ENCODE measurements at places on chromosomes 1 and 21.

DNA sequence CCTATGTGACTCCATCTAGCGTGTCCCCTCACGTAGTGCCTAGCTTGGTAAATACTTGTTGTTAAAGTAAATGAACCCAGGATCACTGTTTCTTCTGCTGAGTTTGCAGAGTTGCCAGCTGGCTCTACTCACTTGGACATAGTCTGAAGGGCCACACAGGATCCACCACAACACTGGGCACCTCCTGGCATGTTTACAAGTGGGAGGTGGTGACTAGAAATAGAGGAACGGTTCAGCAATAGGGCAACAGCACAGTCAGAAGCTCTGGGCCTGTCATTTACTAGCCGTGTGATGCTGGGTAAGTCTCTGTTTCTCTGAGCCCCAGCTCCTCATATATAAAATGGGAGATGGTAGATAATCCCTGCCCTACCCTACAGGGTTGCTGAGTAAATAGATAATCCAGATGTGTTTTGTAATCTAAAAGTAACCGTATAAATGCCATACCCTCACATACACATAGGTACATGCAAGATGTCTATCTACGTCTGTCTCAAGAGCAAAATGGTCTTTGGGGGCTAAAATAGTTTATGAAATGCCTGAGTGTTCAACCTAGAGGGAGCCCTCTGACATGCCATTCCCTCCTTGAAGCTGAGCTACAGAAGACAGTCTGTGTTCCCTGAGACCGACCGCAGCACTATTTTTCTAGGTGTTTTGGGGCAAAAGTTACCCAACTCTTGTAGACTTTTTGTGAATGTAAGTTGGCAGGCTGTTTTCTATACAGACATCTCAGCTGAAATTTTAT lies 20.5 kb downstream of the RNF220 start:
- DNase-seq = no peak

- DNase-seq = no peak
Measured at GRCh38 chr1:51347398-51348146, 17.2 kb upstream of the TTC39A start.

DNA sequence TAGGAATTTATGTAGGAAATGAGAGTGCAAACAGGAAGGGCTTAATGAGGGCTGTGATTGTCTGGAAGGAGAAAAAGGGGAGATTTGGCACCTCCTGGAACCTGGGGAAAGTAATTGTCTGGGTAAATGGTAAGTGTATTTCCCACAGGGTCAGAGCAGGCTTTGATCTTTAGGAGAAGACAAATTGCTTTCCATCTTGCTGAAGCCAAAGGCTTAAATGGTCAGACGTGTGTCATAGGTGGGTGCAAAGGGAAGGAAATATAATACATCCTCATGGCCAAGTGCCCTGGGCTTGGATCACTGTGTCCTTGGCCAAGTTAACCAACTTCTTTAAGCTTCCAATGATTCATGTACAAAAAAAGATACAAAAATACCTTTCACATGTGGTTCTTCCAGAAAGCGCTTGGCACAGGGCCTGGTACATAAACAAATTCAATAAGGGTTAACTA lies 1.3 kb upstream of the DUSP23 start:
- DNase-seq = no peak

GRCh38 chr21:23162198-23162946 lies 2164.2 kb downstream of the NCAM2 start:
- no peak for DNase-seq

GRCh38 chr1:193755441-193755840 lies 569.0 kb upstream of the B3GALT2 start:
- DNase-seq = no peak

GRCh38 chr21:25980710-25981109 lies 189.9 kb downstream of the APP start:
- no peak for DNase-seq

DNA sequence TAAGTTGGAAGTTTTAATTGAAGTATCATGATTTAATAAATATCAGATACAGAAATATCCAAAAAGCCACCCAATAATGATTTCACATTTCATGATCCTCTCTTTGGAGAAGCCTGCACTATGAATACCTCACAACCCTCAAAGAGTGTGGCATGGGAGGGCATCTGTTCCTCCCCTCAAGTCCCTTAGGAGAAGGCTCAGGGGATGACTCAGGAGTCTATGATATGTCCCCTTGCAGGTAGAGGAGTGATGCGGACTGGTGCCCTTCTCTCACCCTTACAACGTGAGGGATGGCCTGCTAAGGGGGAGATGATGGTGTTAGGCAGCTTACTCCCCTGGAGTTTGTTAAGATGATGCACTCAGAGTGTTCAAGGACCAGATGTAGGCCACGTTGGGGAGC lies 303.3 kb upstream of the DUSP10 start:
- DNase-seq = no peak

DNA sequence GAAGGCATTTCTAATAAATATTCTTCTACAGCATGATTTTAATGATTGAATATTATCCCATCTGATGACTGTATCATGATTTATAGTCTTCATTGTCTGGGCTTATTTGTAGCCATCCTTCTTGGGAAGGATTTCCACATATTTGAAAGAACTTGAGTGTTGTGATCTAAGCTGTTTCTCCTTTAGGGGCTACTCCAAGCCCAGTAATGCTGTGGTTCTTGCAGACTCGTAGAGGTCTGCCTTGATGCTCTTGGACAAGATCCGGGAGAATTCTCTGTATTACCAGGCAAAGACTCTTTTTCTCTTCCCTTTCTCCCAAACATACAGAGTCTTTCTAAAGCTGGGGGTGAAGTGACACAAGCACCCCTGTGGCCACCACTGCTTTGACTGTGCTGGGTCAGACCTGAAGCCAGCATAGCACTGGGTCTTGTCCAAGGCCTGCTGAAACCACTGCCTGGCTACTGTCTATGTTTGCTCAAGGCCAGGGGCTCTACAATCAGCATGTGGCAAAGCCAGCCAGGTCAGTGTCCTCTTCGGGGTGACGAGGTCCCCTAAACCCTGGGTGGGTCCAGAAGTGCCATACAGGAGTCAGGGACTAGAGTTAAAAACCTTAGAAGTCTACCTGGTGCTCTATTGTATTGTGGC lies 107.4 kb downstream of the GIPC2 start:
- DNase-seq = no peak

DNA sequence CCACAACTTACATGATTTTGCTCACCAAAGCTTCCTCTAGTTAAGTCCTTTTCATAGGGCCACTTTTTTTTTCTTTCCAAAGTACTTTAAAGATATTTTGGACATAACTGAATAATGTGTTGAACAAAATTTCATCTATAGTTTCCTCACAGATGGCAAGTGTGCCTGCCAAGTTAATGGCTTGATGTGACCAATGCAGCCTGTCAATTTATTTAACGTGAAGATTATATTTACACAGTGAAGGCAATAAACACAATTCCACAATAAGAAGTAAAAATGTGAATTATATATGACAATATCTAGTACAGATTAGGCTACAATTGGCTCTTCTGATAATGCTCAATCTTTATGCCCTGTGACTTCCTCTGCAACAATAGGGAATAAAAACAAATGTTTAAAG lies 18.0 kb downstream of the CLCA2 start:
- no peak for DNase-seq

DNA sequence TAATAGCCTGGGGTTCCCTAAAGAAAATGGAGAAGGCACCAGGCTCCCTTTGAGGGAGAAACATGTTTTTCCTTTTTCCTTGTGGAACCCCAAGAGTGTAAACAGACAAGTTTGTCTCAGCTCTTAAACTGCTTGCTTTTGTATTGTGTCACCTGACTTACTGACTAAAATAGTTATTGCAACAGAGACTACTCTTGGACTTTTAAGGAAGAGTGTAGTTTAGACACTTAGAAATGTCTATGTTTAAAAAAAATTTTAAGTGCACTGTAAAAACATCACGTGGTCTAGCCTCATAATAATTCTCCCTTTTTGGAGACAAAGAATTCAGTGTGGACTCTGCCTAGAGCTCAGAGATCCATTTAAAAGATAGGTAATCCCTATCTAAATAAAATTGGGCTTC lies 141.1 kb downstream of the TRIM33 start:
- DNase-seq = no peak

- DNase-seq = no peak
Measured at GRCh38 chr1:239926184-239926583, 165.5 kb upstream of the FMN2 start.

DNA sequence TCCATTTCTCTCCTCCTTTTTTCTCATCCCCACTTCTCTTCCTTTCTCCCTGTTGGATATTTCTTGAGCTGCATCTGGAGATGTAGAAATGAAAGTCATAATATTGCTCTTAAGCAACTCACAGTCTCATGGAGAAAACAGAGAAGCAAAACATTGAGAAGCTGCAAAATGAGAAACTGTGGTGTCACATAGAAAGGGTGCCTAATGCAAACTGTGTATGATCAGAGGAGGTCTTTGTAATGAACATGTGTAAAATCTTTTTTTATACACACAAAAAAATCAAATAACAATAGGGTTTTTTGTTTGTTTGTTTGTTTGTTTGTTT lies 11.8 kb upstream of the SLAMF7 start:
- no peak for DNase-seq

DNA sequence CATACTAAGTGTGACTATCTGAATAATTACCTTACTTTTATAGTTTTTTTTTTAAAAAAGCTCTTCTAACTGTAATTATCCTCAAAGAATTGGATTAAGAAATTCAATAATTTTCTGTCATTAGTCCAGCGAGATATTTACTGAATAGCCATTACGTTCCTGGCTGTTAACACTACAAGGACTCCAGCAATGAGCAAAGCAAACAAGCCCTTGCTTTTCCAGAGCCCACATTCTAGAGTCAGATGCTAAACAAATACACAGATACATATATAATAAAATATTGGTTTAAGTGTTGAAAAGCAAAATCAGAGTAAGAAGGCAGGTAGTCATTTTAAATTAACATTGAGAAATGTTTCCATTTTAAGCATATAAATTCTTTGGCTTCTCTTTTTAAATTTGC lies 118.4 kb downstream of the ATF6 start:
- no peak for DNase-seq

DNA sequence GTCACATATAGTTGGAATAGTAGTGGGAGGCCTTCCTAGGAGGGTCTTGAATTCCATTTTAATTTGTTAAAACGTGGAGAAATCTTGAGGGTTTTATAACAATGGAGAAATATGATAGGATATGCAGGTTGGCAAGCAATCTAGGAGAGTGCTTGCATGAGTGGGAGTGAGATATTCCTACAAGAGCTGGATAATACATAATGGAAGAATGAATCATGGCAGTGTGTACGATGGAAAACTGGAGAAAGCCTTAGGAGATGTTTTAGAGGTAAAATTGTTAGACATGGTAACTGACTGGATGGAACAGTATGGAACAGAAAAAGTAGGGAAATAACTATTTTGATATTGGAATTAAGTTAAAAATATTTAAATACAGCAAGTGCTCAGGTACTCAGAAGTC lies 352.4 kb downstream of the PTBP2 start:
- no peak for DNase-seq

DNA sequence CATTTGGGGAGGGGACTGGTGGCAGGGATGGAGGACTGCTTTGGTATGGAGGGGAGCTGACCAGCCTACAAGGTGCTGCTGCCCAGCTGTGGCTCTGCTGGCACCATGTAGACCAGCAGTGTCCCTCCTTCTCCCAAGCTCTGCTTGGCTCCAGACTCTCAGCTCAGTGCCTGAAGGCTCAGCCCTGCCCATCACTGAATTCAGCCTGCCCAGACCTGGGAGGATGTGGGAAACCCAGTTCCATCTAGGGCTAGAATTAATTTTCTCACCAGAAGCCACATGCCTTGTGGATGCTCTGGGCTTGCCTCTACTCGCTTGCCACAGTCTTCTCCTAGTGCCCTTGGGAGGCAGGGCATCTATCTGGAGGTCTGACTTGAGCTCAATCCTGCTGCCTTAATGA lies 195.0 kb upstream of the EDN2 start:
- no peak for DNase-seq

DNA sequence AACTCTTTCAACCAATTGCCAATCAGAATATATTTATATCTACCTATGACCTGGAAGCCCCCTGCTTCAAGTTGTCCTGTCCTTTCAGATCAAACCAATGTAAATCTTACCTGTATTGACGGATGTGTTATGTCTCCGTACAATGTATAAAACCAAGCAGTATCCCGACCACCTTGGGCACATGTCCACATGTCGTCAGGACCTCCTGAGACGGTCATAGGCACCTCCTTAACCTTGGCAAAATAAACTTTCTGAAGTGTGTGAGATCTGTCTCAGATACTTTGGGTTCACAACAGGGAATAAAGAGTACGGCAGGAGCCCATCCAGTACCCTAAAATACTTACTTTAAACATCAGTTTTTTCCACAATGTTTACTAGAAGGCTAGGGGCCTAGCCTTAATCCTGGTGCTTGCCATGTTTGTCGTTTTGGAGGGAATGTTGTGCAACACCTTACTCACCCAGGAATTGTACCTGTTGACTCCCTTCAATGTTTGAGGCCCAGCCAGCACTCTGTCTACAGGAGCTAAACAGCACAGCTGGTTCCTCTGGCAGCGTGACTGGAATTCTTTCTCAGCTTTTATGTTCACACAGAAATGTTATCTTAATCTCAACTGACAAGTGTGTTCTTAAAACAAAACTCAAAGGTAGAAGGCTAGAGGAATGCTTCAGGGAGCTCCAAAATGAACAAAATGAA lies 90.8 kb upstream of the USP25 start:
- DNase-seq = no peak

- DNase-seq = no peak
Measured at GRCh38 chr1:243315455-243315854, 59.6 kb downstream of the SDCCAG8 start.

GRCh38 chr1:207397525-207397926 lies 56.6 kb upstream of the CR2 start:
- DNase-seq = no peak

- DNase-seq = no peak
Measured at GRCh38 chr21:37915497-37915911, 753 bp downstream of the KCNJ6 start.

GRCh38 chr1:47814612-47815395 lies 182.4 kb downstream of the TRABD2B start:
- no peak for DNase-seq

GRCh38 chr21:45060675-45061311 lies 13.6 kb upstream of the ADARB1 start:
- DNase-seq = no peak

Measured in stimulated activated CD4-positive, alpha-beta T cell treated with anti-CD3 and anti-CD28 coated beads, Interleukin-15, amount 100 ng/mL, for 1 hour (primary cell).